ENCODE measurements at places on chromosomes 2 and 18. TPM values are rescaled to one million over a fixed set of nuclear protein-coding genes. Genes with fewer than 3 reads are reported as not detected.

Gene FTCDNL1
- 10.3 TPM for total RNA-seq

Gene ACTR1B
- total RNA-seq, result 78.0 TPM

Gene RAB17
- total RNA-seq, result 0.46 TPM

Gene EPB41L3
- 73.7 TPM for total RNA-seq

Gene GPR155
- total RNA-seq, result 9.5 TPM

Gene KCNJ13
- total RNA-seq, result not detected

Gene GPR75
- 3.0 TPM for total RNA-seq

Gene GKN2
- not detected for total RNA-seq

Gene PRKAG3
- not detected for total RNA-seq

Gene ADGRF3
- total RNA-seq, result 0.52 TPM

Gene HS6ST1
- 52.2 TPM for total RNA-seq

Gene TMEM178A
- total RNA-seq, result 0.85 TPM

Gene ACTG2
- total RNA-seq, result 0.72 TPM

Gene SMARCAL1
- 25.4 TPM for total RNA-seq

Gene TMEM37
- total RNA-seq, result 35.9 TPM

Gene POTEJ
- total RNA-seq, result not detected

Gene SLC20A1
- total RNA-seq, result 49.0 TPM

Gene ATP6V1B1
- not detected for total RNA-seq

Gene TLX2
- not detected for total RNA-seq

Gene C2orf15
- total RNA-seq, result 1.5 TPM

Gene TMEM163
- total RNA-seq, result 2.4 TPM

Gene SPATA3
- total RNA-seq, result not detected

Gene RAB31
- total RNA-seq, result 83.1 TPM

Gene GLI2
- 2.2 TPM for total RNA-seq

Gene C2orf80
- not detected for total RNA-seq
